ENCODE measurements at places on chromosomes 1 and 21.

DNA sequence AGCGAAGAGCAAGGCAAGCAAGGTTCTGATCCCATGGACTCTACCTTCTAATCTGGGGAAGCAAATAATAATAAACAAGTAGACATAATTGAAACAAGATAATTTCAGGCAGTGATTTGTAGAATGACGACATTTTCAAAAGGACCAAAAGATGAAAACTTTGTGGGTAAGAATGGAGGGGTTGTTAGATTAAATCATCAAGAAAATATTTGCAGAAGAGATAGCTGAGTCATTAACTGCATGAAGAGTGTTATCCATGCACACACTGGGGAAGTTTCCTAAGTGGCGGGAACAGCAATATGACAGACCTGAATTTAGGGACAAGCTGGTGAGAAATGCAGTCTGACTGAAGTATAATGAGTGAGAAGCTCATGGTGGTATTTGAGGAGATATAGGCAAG, 583.1 kb upstream of the RGS18 start:
- no peak for DNase-seq

DNA sequence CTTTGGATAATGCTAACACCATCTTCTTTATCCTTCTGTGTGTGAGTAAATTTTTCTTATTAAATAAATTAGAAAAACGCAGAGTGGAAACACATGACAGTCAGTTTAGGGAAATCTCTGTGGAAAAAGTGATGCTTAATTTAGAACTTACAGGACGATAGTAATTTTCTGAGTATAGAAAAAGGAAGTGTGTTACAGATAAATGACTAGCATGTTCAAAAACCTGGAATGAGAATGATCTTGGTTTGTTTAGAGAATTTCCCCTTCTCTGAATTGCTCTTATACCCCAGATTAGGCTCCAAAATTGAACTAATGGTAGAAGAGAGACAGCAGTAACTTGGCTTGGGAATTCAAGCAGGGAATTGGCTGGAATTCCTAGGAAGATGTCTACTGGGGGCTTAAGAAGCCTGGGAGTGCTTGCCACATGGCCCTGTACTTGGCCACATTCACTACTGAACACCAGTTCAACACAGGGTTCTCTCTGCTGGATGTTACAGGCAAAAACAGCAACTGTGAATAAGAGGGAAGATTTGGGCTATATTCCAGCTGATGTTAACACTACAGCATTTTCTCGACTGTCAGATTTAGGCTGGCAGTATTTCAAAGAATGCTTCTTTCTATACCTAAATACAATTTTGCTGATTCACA, 1004.2 kb downstream of the TTLL7 start:
- no peak for DNase-seq

DNA sequence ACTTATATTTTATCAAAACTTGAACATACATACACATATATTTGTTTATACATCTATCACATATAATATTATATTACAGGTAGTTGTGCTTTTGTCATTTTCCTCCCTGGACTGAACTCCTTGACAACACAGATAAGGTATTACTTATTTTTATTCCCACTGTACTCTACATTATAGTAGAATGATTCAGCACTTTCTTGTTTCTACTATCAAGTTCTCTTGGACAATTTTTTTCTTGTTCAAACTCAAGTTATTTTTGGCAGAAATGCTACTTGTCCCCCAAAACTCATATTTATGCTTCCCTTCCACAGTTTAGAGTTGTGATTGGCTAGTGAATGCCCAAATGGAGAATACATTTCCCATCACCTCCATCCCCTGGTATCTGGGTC, 10.8 kb upstream of the PTPRC start:
- DNase-seq: no peak

- DNase-seq: peak; percentile 42
Measured at GRCh38 chr1:31421371-31422040, 8.5 kb downstream of the SERINC2 start.

DNA sequence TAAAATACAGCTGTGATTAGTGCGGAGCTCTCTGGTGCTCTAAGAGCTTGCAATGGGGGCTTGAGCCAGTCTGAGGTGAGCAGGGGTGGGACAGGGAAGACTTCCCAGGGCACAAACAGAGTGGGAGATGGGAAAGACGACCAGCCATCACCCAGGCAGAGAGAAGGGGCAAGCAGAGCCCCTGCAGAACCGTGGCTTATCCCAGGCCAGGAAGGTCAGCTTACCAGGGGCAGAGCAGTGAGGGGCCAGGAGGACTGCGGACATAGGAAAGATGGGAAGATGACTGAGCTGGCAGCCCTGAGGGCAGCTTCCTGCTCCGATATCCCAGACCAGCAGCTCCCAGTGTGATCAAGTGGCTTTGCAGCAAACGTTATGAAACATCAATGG, 55.4 kb upstream of the IFFO2 start:
- peak; percentile 64 for DNase-seq
